ENCODE measurements at places on chromosomes 16 and 17. TPM values are rescaled to one million over a fixed set of nuclear protein-coding genes. Genes with fewer than 3 reads are reported as not detected.

The CFDP1 gene
- total RNA-seq, result 91.5 TPM

The KRT36 gene
- not detected for total RNA-seq

The DNAAF8 gene
- total RNA-seq, result 1.1 TPM

The NRN1L gene
- not detected for total RNA-seq

The IFT20 gene
- total RNA-seq, result 35.4 TPM

The PDK2 gene
- 35.7 TPM for total RNA-seq

The JMJD8 gene
- 52.2 TPM for total RNA-seq

The C17orf67 gene
- 1.1 TPM for total RNA-seq

The ZNF469 gene
- 0.05 TPM for total RNA-seq

- no peaks in the 10 kb centered on the region for H3K36me3 ChIP-seq
- H3K27ac ChIP-seq, result no peak overlapping the region
- no peak for DNase-seq
- H3K27me3 ChIP-seq, result no peaks in the 10 kb centered on the region
- H3K4me3 ChIP-seq, result no peak overlapping the region
- H3K4me1 ChIP-seq, result no peaks in the 10 kb centered on the region
Observed at GRCh38 chr17:62206550-62206949, 141.5 kb upstream of the MED13 start.

- H3K4me1 ChIP-seq, result no peaks in the 10 kb centered on the region
- no peak overlapping the region for H3K4me3 ChIP-seq
- DNase-seq, result no peak
- H3K27ac ChIP-seq, result peak overlapping the region; percentile 42
- H3K27me3 ChIP-seq, result peaks cover 30% of the 10 kb centered on the region
- no peaks in the 10 kb centered on the region for H3K36me3 ChIP-seq
Observed at GRCh38 chr16:57020651-57021050, 31.3 kb downstream of the NLRC5 start.

- H3K36me3 ChIP-seq, result peaks cover 14% of the 10 kb centered on the region
- H3K27ac ChIP-seq, result no peak overlapping the region
- H3K27me3 ChIP-seq, result no peaks in the 10 kb centered on the region
Observed at GRCh38 chr17:280901-281300, 71.7 kb downstream of the RPH3AL start.

GRCh38 chr17:73625991-73626673 is 18.1 kb downstream of the SDK2 start:
- H3K4me1 ChIP-seq, result peaks cover 7% of the 10 kb centered on the region
- DNase-seq, result no peak
- H3K36me3 ChIP-seq, result no peaks in the 10 kb centered on the region
- no peak overlapping the region for H3K27ac ChIP-seq
- H3K4me3 ChIP-seq, result no peak overlapping the region

- no peak overlapping the region for H3K4me3 ChIP-seq
- H3K27ac ChIP-seq, result no peak overlapping the region
- no peaks in the 10 kb centered on the region for H3K4me1 ChIP-seq
Observed at GRCh38 chr16:12337871-12338655, 361.5 kb downstream of the SNX29 start.

DNA sequence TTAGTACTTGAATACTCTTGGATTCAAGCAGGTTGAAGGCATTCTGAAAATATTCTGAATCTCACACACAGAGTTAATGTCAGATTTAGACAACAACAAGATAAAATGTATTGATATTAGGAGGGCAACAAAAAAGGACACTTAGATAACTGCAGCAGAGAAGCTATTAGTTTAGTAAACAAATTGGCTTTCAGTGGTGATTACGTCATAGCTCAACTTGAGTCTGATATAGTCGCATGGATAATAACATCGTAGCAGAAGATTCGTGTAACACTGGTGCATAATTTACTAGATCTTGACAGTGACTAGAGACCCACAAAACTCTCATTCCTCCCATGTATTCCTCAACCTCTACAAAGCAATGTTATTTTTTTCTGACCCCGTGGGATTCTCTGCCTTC is 268.3 kb downstream of the KCNJ2 start:
- DNase-seq, result no peak
- no peaks in the 10 kb centered on the region for H3K36me3 ChIP-seq
- no peak overlapping the region for H3K27ac ChIP-seq
- H3K4me3 ChIP-seq, result no peak overlapping the region
- H3K4me1 ChIP-seq, result peaks cover 5% of the 10 kb centered on the region

- no peak overlapping the region for H3K27ac ChIP-seq
- H3K27me3 ChIP-seq, result peaks cover 12% of the 10 kb centered on the region
- H3K4me3 ChIP-seq, result no peak overlapping the region
- H3K36me3 ChIP-seq, result no peaks in the 10 kb centered on the region
- H3K4me1 ChIP-seq, result peaks cover 17% of the 10 kb centered on the region
Observed at GRCh38 chr17:49862781-49863331, 15.0 kb upstream of the TAC4 start.

- no peaks in the 10 kb centered on the region for H3K36me3 ChIP-seq
- peaks cover 2% of the 10 kb centered on the region for H3K4me1 ChIP-seq
- H3K27ac ChIP-seq, result no peak overlapping the region
- peaks cover 20% of the 10 kb centered on the region for H3K27me3 ChIP-seq
Observed at GRCh38 chr17:36105781-36106492, 2.3 kb downstream of the CCL4 start.

GRCh38 chr17:19958023-19958422 is 19.6 kb downstream of the AKAP10 start:
- H3K27ac ChIP-seq, result peak overlapping the region; percentile 80
- H3K27me3 ChIP-seq, result no peaks in the 10 kb centered on the region
- DNase-seq, result no peak
- peaks cover 40% of the 10 kb centered on the region for H3K36me3 ChIP-seq

DNA sequence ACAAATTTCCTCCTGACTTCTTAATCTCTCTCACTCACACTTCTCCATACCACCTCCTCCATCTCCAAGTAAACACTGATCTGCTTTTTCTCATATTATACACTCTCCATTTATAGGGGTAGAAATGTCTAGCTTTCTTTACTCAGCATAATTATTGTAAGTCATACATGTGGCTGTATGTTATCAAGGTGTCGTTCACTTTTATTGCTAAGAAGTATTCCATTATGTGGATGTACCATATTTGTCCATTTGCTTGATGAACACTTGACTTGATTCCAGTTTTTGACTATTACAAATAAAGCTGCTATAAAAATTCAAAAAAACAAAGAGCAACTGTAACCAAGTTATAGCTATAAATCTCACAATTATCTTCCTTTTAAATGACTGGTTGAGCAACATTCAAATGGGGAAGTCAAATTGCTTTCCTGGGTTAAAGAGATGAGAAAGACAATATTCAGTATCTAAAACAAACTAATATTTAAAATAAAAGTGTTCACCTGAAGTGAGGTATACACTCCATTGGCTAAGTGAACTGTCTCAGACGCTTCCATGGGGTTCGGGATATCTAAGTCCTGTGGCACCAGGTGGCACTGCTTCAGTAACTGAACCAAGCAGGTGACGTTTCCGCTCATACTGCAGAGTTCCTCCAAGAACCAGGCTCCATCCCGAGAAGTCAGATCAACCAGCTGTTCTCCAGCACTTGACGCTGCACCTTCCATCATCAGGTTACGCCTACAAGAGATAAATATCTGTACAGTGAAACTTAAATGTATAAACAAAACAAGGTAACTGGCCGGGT is 32.6 kb upstream of the ARL6IP1 start:
- no peaks in the 10 kb centered on the region for H3K4me1 ChIP-seq
- peaks cover 45% of the 10 kb centered on the region for H3K36me3 ChIP-seq
- H3K27me3 ChIP-seq, result no peaks in the 10 kb centered on the region
- no peak overlapping the region for H3K4me3 ChIP-seq
- DNase-seq, result no peak

DNA sequence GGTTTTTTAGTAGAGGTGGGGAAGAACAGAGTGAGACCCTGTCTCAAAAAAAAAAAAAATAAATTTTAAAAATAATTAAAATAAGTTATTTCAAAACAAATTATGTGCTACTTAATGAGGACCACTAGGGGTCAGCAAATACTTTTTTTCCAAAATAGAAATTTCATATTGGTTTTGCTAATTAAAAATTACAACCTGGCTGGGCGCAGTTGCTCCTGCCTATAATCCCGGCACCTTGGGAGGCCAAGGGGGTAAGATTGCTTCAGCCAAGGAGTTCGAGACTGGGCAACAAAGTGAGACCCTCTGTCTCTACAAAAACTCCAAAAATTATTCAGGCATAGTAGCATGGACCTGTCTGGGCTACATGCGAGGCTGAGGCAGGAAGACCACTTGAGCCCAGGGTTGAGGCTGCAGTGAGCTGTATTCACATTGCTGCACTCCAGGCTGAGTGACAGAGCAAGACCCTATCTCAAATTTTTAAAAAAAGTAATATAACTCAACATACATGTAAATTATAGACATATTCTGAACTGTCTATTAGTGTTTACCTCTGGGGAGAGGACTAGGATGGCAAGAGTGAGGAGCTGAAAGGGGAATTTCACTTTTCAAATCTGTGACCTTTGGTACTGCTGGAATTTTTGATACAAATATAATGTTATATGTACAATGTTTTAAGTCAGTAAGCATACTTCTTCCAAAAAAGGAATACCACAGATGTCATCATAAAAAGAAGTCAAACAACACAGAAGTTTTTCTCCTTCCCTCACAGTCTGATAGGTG is 8.1 kb downstream of the MEIOB start:
- no peak overlapping the region for H3K4me3 ChIP-seq
- H3K4me1 ChIP-seq, result no peaks in the 10 kb centered on the region
- H3K27ac ChIP-seq, result no peak overlapping the region
- peaks cover 55% of the 10 kb centered on the region for H3K27me3 ChIP-seq
- no peak for DNase-seq

DNA sequence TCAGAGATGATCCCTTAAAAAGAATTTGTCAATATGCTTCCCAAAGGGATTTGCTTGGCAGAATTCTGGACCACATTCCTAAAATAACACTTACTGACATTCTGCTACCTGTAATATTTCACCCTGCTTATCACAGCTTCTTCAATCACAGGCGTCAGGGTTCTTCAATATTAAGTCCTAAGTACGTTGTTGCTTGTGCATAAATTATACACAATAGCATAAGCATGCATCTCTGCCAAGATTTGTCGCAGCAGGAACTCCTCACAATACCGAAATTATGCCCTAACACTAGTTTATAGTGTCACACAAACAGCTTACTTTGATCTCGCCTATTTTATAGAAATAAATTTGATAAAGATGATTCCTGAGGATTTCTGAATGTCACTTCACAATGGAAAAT is 48.9 kb downstream of the UBE2G1 start:
- no peaks in the 10 kb centered on the region for H3K27me3 ChIP-seq
- DNase-seq, result no peak
- no peak overlapping the region for H3K4me3 ChIP-seq

- H3K4me3 ChIP-seq, result no peak overlapping the region
- peaks cover 2% of the 10 kb centered on the region for H3K36me3 ChIP-seq
- no peak for DNase-seq
- H3K27ac ChIP-seq, result no peak overlapping the region
Observed at GRCh38 chr16:10076037-10076436, 106.2 kb downstream of the GRIN2A start.

- H3K4me3 ChIP-seq, result no peak overlapping the region
- no peak for DNase-seq
- peaks cover 14% of the 10 kb centered on the region for H3K36me3 ChIP-seq
- no peak overlapping the region for H3K27ac ChIP-seq
- H3K27me3 ChIP-seq, result no peaks in the 10 kb centered on the region
Observed at GRCh38 chr16:12728469-12728868, 75.2 kb downstream of the CPPED1 start.

DNA sequence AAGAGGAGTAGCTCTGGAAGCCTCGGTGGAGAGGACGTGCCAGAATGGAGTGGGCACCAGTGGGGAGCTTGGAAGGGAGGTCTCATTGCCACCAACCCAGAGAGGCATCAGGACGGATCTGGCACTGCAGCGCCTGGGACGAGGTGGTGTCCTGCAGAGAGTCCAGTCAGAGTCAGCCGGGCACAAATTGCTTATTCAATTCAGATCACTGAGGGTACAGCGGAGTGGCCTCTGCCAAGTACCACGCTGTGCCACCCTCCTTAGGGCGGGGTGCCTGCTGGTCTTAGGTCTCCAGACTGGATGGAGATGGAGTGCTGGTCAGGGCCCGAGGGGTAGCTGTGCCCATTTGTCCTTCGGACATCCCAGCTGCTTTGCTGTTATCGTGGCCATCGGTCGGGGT is 18.9 kb upstream of the SPPL2C start:
- DNase-seq, result no peak
- H3K36me3 ChIP-seq, result no peaks in the 10 kb centered on the region
- H3K27me3 ChIP-seq, result peaks cover 22% of the 10 kb centered on the region
- no peak overlapping the region for H3K4me3 ChIP-seq
- H3K4me1 ChIP-seq, result no peaks in the 10 kb centered on the region

- H3K36me3 ChIP-seq, result no peaks in the 10 kb centered on the region
- H3K27me3 ChIP-seq, result no peaks in the 10 kb centered on the region
- no peak overlapping the region for H3K4me3 ChIP-seq
- DNase-seq, result no peak
Observed at GRCh38 chr16:3821184-3821583, 59.3 kb downstream of the CREBBP start.

- peaks cover 20% of the 10 kb centered on the region for H3K4me1 ChIP-seq
- H3K27ac ChIP-seq, result peak overlapping the region; percentile 91
- H3K27me3 ChIP-seq, result no peaks in the 10 kb centered on the region
- H3K36me3 ChIP-seq, result peaks cover 3% of the 10 kb centered on the region
- H3K4me3 ChIP-seq, result peak overlapping the region; percentile 97
- DNase-seq, result no peak
Observed at GRCh38 chr16:13920510-13920818, 510 bp downstream of the ERCC4 start.

GRCh38 chr17:65797101-65797500 is 235.7 kb upstream of the AXIN2 start:
- no peak overlapping the region for H3K4me3 ChIP-seq
- H3K27me3 ChIP-seq, result no peaks in the 10 kb centered on the region
- peaks cover 6% of the 10 kb centered on the region for H3K36me3 ChIP-seq
- H3K4me1 ChIP-seq, result no peaks in the 10 kb centered on the region
- H3K27ac ChIP-seq, result no peak overlapping the region

DNA sequence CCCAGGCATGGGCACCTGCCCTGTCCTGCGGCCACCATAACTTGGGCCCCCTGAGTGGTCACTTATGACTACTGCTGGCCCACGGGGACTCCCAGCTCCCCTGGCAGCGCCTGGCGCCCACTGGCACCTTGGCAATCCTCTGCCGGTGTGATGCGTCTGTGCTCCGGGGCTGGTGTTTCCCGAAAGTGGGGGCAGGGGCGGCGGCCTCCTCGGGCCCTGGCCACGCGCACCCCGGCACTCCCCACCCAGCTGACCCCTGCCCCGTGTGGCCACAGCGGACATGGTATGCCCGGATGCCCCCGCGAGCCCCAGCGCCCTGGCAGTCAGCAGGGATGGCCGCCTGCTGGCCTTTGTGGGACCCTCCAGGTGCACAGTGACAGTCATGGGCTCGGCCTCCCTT is 8.3 kb downstream of the WDR90 start:
- H3K4me3 ChIP-seq, result no peak overlapping the region
- H3K27me3 ChIP-seq, result no peaks in the 10 kb centered on the region
- DNase-seq, result no peak
- peaks cover under 1% of the 10 kb centered on the region for H3K36me3 ChIP-seq
- H3K27ac ChIP-seq, result no peak overlapping the region

- no peaks in the 10 kb centered on the region for H3K4me1 ChIP-seq
- H3K27me3 ChIP-seq, result no peaks in the 10 kb centered on the region
- no peak overlapping the region for H3K4me3 ChIP-seq
- H3K27ac ChIP-seq, result no peak overlapping the region
Observed at GRCh38 chr16:4443271-4443670, 17.6 kb downstream of the DNAJA3 start.
